ENCODE measurements at places on chromosomes 7 and 10.

DNA sequence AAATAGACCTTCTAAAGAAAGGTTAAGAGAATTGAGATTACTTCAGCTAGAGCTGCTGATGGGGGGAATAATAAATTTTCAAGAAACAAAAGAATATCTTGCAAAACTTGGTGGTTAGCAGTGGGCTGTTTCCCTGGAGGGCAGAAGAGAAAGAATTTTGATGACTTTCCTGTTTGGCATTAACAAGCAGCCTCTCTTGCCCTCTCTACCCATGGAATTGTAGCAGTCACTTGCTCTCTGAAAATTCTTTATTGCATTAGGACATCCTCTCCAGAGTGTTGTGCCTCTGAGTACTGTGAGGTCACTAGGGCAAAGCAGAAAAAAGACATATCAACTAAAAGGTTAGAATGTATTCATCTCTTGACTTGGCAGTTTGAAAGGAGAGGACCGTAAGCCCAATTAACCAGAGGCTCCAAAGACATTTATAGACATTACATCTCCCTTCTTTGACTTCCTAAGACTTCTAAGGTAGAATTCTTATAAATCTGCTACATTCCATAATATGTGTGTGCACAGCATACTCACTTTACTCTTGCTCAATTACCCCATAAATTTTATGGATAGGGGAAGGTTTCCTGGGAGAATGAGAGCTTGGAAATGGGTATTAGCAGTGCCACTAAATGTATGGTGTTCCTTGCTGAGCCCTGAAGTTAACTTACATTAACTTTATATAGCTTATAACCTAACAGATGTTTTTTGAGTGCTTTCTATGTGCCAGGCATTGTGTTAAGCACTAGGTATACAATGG, 215.3 kb downstream of the KIF20B start:
- no peak for DNase-seq

DNA sequence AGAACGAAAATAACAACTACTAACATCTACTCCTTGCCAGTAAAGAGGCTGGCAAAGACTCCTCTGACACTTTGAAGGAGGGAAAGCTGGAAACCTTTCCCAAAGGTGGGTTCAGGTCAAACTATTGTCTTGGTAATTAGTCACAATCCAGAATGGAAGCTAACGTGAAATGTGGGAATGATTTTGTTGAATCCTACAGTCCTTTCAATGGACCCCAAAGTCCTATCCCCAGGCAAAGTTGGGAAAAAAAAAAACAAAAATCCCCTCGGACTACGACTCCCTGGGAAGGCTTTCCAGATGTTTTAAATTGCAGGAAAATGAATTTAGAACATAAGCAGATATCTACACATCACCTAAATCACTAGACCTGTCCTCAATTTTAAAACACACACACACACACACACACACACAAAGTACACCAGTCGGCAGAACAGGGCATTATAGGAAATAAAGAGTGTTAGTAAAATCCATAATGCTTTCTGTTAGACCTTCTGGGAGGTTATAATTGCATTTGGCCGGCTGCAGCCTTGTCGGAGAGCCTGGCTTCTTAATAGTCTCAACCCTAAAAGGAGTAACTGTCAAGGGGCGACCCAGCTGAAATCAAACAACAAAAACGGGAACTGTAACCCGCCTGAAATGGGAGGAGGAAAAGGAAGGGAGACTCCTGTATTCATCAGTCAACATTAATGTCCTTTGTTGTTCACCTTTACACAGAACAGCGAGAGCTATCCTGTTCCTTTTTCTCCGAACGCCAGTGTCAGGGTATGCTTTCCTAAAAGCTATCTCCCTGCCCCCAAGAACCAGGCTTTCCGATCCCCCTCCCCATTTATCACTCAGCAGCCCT, 1.5 kb downstream of the DOCK4 start:
- DNase-seq = no peak

- DNase-seq = no peak
Observed at GRCh38 chr7:155692317-155692716, 47.9 kb downstream of the RBM33 start.

- no peak for DNase-seq
Observed at GRCh38 chr10:76784076-76784475, 853.5 kb downstream of the KCNMA1 start.

DNA sequence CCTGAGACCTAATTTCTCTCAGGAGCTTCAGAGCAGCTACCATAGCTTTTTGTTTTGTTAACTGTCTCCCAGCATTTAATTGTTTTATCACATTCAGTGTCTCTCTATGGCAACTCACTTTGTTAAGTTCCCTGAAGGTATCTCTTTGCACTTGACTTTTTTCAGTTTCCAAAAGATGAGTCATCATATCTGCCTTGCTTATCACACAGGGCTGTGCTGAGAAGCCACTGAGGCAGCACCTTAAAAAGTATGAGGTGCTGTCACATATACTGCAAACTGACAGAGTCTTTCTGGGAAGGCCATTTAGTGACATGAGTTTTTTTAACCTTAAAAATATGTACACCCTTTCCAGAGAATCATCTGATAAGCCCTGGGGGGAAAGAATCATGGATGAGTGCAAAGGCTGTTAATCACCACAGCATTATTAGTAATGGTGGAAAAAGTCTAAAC, 56.8 kb downstream of the PPP1R3C start:
- no peak for DNase-seq
